ENCODE measurements at places on chromosomes 13 and 19.

DNA sequence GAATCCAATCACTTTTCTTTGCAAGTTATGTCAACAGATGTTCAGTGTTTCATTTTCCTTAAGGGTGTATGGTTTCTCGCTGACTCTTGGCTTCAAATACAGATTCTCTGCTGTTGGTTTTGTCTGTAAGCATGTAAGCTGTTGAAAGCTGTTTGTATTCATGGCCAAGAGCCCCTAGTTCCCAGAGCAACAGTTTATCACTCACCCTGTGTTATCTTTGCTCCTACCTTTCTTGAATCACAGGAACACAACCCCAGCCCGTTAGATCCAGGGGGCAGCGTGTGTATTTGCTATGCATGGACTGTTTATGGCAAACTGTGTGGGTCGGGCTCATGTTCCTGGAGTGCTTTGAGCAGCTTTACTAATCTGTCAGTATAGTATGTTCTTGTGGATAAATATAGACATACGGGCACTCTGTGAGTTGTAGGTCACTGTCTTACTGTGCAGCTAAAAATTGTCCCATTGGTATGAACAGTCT is 28.9 kb downstream of the FRY start:
- no peak for DNase-seq

- no peak for DNase-seq
Observed at GRCh38 chr19:38266981-38267597, 2.7 kb downstream of the SPINT2 start.

GRCh38 chr13:35768551-35768950 is 292.1 kb upstream of the MAB21L1 start:
- no peak for DNase-seq

- DNase-seq: no peak
Observed at GRCh38 chr13:95684418-95684817, 7.5 kb downstream of the DNAJC3 start.

- no peak for DNase-seq
Observed at GRCh38 chr13:44188257-44188656, 185.4 kb upstream of the SERP2 start.

- DNase-seq: no peak
Observed at GRCh38 chr19:18117364-18117691, 19.8 kb downstream of the MAST3 start.

- DNase-seq: no peak
Observed at GRCh38 chr13:26220575-26220974, 1.5 kb downstream of the RNF6 start.

DNA sequence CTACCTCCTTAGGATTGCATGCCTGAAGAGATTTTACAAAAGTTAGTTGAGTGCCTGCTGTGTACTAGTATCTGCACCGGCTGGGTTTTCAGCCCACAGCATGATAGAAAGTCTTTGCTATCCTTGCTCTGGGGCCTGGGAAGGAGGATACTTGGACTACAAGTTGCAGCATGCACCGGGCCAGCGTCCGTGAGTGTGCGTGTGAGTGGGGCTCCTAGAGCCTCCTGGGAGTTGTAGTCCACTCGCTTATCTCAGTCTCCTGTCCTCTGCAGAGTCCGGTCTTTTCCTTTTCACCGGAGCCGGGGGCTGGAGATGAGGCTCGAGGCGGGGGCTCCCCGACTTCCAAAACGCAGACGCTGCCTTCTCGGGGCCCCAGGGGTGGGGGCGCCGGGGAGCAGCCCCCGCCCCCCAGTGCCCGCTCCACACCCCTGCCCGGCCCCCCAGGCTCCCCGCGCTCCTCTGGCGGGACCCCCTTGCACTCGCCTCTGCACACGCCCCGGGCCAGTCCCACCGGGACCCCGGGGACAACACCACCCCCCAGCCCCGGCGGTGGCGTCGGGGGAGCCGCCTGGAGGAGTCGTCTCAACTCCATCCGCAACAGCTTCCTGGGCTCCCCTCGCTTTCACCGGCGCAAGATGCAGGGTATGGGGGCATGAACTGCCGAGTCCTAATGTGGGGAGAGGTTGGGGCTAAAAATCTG is 20.6 kb downstream of the BRSK1 start:
- no peak for DNase-seq

DNA sequence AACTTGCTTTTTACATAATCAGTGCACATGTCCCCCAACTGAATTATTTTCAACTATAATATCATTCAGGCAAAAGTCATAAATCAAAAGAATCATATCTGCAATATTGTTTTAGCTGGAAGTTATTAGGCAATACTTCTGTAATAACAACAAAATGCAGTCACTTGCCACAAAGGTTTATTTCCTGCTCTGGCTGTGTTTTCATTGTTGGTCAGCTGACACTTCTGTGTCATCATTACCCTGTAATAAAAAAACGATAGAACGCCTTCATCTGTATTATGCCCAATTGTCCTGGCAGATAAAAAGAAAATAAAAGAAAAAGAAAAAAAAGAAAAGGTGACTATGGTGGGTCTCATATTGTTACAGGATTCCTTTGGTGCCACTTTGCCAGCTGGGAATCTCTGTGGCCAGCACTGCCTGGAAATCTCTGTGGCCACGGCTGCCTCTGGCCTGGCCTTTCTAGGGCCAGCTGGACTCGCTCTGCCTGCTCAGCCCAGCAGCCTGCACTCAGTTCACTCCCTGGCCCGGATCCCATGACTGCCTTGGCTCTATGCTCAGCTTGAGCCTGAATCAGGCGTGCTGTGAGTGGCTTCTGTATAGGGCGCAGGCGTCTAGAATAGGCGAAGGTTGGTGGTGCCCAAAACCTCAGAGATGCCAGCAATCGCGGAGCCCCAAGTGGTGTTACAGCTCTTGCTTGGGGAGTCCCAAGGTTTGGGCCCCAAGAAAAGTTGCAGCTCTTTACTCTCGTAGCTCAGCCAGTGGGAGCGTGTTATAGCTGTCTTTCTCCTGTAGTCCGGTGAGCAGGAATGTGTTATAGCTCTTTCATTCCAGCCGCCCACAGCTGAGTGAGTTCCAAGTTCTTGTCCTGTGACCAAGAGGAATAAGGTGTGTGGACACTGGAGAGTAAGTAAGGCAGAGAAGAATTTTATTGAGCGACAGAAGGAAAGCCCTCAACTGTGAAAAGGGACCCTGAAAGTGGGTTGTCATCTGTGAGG is 1227.1 kb downstream of the SLITRK1 start:
- DNase-seq: no peak

GRCh38 chr19:45470762-45471081 is 2.9 kb downstream of the FOSB start:
- no peak for DNase-seq

- DNase-seq: no peak
Observed at GRCh38 chr13:99811067-99811700, 160.4 kb downstream of the ZIC5 start.

GRCh38 chr19:19550485-19550929 is 12.4 kb downstream of the CILP2 start:
- no peak for DNase-seq

- no peak for DNase-seq
Observed at GRCh38 chr19:29543381-29543780, 17.6 kb downstream of the VSTM2B start.

GRCh38 chr19:35126624-35126959 is 8.3 kb downstream of the LGI4 start:
- no peak for DNase-seq

DNA sequence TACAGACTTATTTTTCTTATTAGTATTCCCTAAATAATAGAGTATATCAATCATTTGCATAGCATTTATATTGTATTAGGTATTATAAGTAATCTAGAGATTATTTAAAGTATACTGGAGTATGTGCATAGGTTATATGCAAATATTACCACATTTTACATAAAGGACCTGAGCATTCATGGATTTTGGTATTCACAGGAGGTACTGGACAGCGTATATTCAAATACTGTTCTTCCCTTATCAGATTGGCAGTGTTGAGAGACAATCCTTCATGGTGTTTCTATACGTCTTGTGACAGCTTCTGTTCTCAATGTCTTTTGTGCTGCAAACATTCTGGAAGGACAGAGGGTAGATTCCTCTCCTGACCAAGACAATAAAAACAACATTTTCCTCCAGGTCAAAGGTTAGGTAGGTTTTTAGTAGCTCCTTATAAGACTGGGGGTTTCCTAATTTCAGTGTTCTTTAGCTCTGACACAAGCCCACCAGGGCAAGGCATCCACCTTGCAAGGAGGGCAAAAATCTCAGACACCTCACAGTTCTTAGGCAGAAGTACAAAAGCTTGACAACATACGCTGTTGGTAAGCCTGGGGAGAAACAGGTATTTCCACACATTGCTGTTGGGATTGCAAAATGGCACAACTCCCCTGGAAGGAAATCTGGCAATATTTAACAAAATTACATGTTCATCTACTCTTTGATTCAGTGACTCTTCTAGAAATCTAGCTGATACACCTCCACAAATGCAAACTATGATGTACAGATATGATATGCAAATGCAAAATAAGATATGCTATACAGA is 20.6 kb upstream of the PCCA start:
- no peak for DNase-seq

DNA sequence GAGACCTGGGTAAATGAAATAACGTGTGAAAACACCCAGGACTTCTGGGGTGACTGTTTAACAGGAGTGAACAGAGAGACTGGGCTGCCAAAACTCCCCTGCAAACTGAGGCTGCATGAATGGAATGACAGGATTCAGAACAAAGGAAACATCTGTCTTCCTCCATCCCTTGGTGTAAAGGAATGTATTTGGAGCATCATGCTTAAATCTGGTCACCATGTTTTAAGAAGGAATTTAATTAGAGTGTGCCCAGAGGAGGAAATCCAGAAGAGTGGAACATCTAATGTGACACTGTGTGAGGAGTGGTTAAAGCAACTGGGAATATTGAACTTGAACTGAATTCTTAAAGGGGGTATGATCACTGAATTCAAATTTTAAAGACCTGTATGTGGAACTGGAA is 437.2 kb downstream of the LIG4 start:
- no peak for DNase-seq

DNA sequence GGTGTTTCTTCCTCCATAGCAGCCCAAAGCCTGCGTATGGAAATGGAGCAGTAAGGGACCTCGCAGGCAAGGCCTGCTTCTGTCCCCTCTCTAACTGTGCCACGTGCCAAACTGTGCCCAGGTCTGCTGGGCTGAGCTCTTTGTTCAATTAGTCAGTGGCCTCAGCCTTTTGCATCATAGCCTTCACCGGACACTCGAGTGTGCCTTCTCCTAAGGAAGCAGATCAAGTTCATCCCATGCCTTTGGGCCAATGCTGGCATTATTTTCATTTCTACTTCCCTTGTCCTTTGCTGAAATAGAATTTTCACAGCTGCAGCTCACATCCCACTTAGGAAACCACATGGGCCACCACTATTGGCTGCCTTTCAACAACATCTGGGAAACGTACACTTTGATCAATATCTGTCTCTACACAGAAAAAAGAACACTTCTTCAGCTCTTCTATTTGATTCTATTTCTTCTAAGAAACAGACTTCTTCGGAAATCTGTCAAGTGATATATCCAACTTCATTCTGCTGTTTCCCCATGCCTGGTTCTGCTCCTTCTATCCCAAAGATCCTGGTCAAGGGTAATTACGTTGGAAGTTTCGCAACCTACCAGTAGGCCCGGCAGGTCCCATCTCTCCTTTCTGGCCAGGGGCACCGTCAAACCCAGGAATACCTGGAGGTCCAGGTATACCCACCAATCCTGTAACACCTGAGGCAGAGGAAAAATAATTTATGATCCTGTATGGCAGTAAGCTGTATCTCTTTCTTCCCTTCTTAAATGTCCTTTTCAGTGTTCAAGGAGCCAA is 143.9 kb downstream of the COL4A1 start:
- DNase-seq: no peak

DNA sequence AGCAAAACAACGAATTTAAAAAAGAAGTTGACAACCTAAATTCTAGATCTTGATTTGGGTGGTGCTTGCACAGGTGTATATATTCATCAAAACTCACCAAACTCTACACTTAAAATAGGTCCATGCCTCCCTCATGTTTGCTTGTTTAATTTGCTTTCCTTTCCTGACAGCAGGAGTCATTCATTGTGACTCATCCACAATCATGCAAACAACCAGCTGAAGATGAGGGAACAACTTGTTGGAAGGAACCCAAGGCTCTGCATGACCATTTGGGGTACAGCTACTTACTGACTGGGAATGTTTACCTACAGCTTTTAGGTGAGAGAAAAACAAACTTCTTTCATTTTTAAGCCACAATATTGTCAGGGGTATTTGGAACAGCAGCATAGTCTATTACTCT is 96.6 kb downstream of the RXFP2 start:
- no peak for DNase-seq

DNA sequence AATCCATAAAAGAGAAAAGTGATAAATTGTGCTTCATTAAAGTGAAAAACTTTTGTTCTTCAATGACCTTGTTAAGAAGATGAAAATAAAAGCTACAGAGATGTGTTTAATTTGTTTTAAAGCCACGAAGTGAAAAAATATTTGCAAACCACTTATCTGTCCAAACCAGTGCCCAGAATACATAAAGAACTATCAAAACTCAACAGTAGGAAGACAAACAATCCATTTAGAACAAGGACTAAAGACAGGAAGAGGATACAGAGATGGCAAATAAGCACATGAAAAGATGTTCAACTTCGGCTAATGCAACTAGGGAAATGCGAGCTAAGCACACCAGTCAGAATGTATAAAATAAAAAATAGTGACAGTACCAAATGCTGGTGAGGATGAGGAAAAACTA is 15.0 kb downstream of the GJB6 start:
- no peak for DNase-seq

DNA sequence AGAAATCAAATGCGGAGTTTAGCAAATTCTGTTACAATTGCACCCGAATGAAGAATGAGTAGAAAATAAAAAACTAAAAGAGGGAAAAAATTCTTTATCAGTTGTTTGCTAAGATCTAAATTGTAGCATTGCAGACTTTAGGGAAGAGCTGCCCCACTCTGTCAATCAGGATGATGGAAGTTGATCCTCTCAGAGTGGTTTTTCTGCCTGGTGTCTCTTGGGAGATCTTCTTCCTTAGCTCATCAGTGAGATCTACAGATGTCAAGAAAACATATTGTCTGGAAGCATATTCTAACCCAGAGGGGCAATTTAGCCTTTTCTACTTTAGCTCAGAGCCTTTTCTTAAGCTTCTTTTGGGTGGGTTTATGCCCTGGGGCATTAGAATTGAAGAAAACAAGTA is 223.2 kb upstream of the PCDH17 start:
- no peak for DNase-seq

DNA sequence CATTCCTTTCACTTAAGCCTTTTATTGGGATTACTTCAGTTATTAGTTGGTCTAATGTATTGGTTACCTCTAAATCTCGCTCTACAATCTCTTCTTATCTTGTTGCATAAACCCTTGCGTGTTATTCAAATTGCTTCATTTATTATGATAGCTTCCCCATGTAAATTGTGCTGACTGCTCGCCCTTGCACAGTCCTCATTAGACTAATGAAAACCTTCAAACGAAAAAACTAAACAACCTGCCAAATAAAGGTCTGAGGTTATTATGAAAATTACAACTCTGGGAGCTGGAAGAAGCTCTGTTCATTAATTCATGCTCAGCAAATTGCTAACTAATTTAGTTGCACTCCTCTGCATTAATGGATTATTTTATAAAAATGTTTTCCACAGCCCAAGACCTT is 320.1 kb downstream of the DACH1 start:
- DNase-seq: no peak

- no peak for DNase-seq
Observed at GRCh38 chr13:107901996-107902562, 313.3 kb downstream of the LIG4 start.

- no peak for DNase-seq
Observed at GRCh38 chr19:13987101-13987890, 18.8 kb downstream of the RFX1 start.

GRCh38 chr13:89496478-89496877 is 1825.3 kb downstream of the SLITRK5 start:
- no peak for DNase-seq

- peak; percentile 74 for DNase-seq
Observed at GRCh38 chr19:55301459-55302317, 17.9 kb downstream of the BRSK1 start.

- peak; percentile 25 for DNase-seq
Observed at GRCh38 chr19:58400316-58400915, 5.0 kb downstream of the RNF225 start.
